ENCODE measurements at places on chromosomes 1 and 21. TPM values are rescaled to one million over a fixed set of nuclear protein-coding genes. Genes with fewer than 3 reads are reported as not detected.

DNA sequence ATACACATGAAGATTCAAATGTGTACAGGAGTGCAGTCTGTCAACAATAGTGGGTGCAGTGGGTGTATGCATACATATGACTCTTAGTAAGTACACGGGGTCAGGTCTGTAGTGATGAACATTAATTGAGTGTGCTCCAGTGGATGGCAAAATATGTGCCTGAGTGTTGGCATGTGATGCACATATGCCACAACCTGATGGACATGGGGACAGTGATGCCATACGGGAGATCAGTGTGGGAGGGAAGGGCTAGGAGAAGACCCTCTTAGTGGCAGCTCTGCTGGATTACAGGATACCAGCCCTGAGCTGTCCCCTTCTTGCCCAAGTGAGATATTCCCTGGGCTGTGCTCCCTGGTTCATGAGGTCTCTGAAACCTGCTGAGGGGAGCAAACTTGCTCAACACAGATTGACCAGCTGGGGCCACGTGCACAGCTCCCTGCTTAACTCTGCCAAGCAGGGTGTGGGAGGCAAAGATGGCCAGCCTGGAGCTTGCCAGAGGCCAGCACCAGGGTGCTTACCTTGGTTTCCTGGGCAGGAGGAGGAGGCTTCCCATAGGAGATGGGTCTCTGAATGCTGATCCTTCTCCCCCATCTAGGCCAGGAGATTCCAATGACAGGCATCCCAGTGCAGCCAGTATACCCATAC, 2.2 kb downstream of the SHISA4 start:
- no peaks in the 10 kb centered on the region for H3K36me3 ChIP-seq
- no peak for DNase-seq
- H3K27ac ChIP-seq: no peak overlapping the region
- H3K27me3 ChIP-seq: peaks cover 48% of the 10 kb centered on the region
- peaks cover 6% of the 10 kb centered on the region for H3K4me1 ChIP-seq

GRCh38 chr1:174680101-174680500, 232.3 kb downstream of the GPR52 start:
- no peaks in the 10 kb centered on the region for H3K27me3 ChIP-seq
- H3K4me3 ChIP-seq: no peak overlapping the region
- no peak overlapping the region for H3K27ac ChIP-seq
- H3K36me3 ChIP-seq: no peaks in the 10 kb centered on the region
- DNase-seq: no peak

- H3K27me3 ChIP-seq: no peaks in the 10 kb centered on the region
- H3K36me3 ChIP-seq: no peaks in the 10 kb centered on the region
- no peaks in the 10 kb centered on the region for H3K4me1 ChIP-seq
- DNase-seq: no peak
- no peak overlapping the region for H3K27ac ChIP-seq
- no peak overlapping the region for H3K4me3 ChIP-seq
Observed at GRCh38 chr1:182765391-182765790, 24.2 kb upstream of the NPL start.

DNA sequence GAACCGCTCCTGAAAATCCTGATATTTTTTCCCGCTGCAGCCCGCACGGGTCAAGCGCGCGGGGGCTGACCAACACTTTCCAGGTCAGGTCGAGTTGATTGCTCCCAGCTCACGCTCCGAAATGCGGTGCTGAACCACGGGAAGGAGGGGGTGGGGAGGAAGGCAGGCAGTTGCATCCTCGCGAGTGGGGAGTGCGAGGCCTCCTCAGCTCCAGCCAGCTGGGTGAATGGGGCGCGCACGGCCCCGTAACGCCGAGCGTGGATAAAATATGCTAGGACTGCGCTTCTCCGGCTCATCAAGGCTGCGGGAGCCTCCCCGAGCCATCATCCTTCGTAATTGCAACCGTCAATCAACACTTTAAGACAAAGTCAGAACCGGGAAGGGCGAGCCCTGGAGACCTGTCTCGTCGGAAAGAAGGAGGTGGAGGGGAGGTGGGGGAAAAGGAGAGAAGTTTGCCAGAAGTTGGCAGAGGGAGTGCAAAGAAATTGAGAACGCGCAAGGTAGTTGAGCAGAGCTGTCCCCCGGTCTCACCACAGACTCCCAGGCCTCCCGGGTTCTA, 8.0 kb downstream of the NR5A2 start:
- no peaks in the 10 kb centered on the region for H3K36me3 ChIP-seq
- H3K4me1 ChIP-seq: peaks cover 45% of the 10 kb centered on the region
- peak; percentile 1 for DNase-seq
- H3K27ac ChIP-seq: no peak overlapping the region
- peak overlapping the region; percentile 3 for H3K4me3 ChIP-seq

DNA sequence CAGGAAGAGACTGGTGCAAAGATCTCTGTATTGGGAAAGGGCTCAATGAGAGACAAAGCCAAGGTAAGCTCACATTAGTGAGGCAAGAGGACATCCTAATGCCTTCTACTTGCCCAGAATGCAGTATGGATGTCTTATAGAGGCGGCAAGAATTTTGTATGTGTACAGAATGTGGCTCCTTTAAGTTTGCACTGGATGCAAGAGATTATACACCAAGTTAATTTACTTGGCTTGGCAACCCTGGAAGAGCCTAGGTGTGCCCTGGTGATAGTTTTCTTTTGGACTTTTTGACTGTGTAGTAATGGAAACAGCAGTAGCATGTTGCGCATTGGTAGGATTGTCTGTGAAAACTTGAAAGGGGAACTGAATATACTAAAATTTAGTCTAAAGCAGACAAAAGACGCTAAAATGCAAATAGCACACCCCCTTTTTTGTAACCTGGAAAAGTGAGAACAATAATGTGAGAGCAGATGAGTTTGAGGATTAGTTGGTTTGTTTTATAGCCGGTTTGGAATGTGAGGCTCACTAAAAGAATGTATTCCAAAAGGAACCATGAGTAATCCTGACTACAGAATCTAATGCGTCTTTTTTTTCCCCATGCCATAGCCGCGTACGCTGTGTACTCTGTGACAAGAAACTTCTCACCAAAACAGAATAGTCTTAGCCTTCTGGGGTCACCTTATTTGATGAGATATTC, 18.1 kb downstream of the KHDRBS1 start:
- no peak for DNase-seq
- peaks cover 6% of the 10 kb centered on the region for H3K4me1 ChIP-seq
- H3K4me3 ChIP-seq: no peak overlapping the region
- peaks cover 41% of the 10 kb centered on the region for H3K36me3 ChIP-seq
- H3K27ac ChIP-seq: peak overlapping the region; percentile 23

Gene HEYL
- polyA plus RNA-seq: 6.4 TPM
